ENCODE measurements at places on chromosomes 1 and 21.

- ATAC-seq, result no peak
Measured at GRCh38 chr1:102500758-102501157, 504.0 kb upstream of the OLFM3 start.

- no peak for ATAC-seq
Measured at GRCh38 chr21:34818662-34819158, 149.9 kb downstream of the CLIC6 start.

DNA sequence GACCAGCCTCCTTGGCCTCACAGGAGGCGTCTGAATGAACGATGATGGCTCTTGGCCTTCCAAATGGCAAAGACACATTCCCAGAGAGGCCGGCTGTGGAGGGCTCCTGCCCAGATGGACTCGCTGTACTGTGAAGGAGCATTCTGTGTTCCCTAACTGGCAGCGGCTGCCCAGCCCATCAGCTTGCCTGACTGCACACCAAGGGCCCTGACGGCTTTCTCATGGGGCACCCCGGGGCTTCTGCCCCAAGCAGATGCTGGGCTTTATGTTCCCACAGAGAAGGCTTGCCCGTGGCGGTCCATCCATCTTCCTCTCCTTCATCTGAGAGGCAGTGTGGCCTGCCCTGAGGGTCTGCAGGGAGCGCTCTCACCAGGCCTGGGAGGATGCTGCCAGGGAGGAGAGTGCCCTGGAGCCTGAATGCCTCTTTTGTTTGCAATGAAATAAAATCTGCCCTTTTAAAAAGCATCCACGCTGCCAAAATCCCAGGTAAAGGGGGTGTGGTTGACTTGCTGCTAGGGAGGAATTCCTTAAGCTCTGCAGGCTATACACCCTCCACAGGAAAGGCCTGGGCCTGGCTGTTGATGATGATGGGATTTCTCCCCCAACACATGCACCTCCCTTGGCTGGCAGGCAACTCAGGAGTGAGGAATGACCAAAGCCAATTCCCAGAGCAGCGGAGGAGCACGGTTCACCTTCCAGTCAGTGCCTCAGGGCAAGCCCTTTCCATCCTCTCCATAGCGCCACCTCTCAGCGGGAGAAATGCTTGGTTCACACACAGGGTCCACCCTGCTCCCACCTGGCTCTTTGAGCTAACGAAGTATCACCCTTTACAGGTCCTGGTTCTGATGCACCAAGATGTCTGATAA, 84.6 kb upstream of the SSX2IP start:
- ATAC-seq, result no peak

DNA sequence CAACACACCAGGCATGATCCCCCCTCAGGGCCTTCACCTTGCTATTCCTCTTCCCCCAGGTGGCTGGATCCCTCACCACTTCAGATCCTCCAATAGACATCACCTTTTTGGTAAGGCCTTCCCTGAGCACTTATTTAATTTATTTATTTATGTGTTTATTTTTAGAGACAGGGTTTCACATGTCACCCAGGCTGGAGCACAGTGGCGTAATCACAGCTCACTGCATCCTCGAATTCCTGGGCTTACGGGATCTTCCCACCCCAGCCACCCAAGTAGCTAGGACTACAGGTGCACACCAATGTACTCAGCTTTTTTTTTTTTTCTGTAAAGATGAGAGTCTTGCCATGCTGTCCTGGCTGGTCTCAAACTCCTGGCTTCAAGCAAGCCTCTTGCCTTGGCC, 17.2 kb downstream of the KCNN3 start:
- no peak for ATAC-seq

GRCh38 chr1:223271085-223271781, 92.7 kb downstream of the SUSD4 start:
- no peak for ATAC-seq

GRCh38 chr1:67646145-67647035, 38.6 kb upstream of the GADD45A start:
- peak; percentile 85 for ATAC-seq

- no peak for ATAC-seq
Measured at GRCh38 chr1:22805672-22806038, 95.0 kb downstream of the EPHB2 start.

GRCh38 chr1:39196244-39197215, 8.0 kb upstream of the MACF1 start:
- peak; percentile 45 for ATAC-seq

DNA sequence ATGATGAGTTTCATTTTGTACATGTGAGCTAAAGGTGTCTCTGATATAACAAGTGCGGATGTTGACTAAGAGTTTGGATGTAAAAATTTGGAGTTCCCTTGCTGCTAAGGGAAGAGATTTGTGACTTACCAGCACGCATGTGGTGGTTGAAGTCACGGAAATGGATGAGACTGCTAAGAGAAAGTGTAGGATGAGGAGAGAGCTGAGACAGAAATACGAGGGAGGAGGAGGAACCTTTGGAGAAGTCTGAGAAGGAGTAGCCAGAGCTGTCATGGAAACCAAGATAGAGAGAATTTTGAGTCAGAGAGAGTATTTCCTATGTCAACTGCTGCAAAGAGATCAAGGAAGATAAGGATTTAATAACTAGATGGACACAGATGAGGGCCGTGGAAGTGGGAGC, 106.5 kb upstream of the COL24A1 start:
- ATAC-seq, result no peak

DNA sequence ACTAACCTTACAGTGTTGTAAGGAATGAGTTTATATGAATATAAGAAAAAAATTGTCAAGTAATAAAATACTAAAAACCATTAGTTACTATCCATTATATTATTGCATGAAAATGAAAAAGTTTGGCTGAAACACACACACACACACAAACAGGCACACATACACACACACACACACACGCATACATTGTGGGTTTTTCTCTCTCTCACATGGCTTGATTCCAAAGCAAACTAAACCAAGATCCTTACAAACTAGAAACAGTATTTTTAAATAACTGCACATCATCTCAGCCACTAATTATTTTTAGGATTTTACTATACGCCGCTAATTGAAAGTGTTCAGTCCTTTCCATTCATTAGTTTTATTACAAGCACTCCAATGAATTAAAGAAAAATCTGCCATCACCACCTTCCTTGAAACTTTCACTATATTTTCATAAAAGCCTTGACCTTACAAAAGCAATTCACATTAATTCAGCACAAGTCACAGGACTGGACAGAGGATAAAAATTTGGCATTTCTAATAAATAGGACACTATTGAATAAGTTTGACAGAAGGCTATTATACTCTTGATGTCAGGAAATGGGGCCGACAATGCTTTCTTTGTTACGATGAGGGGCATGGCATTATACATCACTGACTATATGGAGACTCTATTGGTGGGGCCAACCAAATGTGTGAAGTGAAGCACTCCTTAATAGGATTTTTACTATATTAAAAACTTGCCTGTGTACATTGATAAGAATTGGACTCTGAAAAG, 187.0 kb upstream of the ESRRG start:
- no peak for ATAC-seq

- ATAC-seq, result no peak
Measured at GRCh38 chr1:238787471-238787870, 598.9 kb upstream of the CHRM3 start.

DNA sequence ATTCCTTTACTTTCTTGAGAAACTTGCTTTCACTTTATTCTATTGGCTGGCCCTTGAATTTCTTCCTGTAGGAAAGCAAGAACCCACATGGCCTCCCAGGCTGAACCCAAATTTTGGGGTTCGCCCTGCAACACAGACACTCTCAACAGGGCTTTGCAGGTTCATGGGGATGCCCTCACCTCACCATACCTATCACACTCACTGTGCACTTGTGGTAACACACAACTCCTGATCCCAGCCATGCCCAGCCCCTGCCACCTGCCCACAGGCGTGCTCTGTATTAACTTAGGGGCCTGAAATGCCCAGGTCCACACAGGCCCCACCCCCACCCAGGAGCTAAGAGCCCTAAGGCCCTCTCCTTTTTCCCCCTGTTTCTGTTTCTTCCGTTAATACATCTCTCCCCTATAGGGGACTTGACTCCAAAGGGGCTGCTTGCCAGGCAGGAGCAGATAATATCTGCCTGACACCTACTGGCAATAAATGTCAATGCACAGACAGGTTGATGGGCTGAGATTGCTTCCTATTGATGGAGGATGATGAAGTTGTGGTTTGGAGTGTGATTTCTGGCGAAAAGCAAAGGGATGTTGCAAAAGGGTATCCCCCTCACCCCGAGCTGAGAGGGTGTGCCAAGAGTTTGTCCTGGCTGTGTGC, 171.5 kb downstream of the AJAP1 start:
- ATAC-seq, result no peak

DNA sequence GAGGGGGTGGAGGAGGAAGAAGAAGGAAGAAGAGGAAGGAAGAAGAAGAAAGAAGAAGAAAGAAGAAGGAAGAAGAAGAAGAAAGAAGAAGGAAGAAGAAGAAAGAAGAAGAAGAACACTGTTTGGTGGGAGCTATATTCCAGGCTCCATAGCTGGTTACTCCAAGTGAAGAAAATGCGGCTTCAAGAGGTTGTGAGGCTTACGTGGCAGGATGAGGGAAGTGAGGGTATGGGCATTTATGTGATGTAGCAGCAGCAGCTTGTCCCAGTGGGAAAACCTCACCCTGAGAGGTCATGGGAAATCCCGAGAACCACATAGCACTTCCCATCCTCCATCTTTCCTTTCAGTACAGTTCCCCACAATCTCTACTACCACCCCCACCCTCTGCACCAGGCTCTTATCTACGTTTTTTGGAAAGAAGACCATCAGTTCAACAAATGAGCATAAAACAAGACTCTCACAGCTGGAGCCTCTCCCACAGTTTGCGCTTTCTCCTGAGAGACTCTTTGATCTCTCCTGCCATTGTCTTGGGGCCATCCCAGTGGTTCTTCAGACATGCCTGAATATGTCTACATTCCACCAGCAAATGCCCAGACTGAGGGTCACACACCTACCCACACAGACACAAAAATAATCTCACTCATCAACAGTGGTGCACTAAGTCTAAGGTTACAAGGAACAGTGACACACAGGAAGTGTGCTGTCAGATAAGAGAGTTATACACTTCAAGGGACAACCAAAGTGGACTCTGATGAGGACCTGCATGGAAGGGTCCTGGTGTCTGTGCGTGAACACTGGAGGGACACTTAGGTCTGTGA, 77.9 kb upstream of the KCNJ15 start:
- ATAC-seq, result no peak

GRCh38 chr1:25456502-25456901, 25.8 kb downstream of the MACO1 start:
- no peak for ATAC-seq

DNA sequence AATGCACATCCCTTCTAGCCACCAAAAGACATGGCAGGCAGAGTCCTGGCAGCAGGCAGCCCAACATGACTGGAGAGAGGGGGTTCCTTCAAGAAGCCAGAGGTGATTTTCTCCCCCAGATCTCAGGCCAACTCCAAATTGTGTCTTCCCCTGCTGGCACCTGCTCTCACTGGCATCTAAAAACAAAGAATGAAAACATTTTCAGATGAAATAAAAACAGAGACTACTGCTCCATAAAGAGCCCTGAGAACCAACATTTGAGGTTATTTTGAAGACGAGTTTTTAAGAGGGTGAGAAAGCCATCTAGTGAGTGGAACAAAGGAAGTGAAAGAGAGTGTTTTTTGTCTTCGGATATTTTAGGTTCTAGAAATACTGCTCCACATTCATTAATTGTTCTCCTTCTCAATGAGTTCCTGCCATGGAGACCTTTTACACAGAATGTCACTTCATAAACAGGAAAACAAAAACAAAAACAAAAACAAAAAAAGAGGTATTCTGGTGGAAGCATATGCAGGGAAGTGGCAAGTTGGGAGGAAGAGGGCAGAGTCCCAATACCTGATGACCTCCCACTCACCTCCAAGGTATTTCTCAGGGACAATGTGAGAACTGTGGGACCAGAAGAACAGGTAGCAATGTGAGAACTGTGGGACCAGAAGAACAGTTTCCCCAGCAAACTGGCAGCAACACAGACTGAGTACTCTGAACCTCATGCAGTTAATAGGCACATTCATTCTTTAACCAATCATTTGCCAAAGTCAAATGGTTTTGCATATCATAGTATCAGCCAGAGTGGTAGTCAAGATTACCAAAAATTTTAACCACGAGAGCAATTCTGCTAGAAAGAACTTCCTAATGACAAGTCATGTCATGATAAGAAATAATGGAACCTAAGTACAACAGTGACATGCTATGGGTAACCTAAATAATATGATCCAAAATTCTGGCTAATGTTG, 50.0 kb downstream of the KIAA0319L start:
- peak; percentile 10 for ATAC-seq

DNA sequence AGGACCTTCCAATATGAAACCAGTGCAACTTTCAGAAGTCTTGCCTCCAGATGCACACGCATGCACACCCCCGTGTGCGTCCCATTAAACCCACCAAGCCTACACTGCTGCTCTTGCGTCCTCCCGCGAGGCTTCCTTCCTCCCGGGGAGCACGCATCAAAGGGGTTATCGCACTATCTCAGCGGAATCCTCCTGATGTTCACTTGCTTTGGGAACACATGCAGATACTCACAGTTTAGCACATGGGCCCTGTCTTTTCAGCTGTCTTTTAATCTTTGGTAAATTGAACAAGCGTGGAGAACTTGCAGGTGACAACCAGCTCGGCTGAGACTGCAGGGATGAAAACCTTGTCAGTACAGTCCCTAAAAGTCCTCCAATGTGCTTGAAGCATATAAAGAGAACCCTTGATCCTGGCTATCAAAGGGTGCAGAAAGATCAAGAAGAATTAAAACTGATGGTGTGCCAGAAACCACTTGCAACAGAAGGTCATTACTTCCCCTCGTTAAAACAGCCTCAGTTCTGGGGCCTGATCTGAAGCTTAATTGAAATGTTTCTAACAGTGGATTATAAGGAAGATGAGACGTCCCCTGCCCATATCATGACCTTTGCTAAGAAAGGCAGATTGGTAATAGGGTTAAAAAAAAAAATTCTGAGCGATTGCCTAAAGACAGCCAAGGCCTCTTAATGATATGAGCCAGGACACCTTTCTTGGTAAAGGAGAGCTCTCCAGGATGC, 149.4 kb upstream of the LMO4 start:
- ATAC-seq, result no peak

GRCh38 chr1:240189386-240189989, 97.8 kb downstream of the FMN2 start:
- ATAC-seq, result no peak

DNA sequence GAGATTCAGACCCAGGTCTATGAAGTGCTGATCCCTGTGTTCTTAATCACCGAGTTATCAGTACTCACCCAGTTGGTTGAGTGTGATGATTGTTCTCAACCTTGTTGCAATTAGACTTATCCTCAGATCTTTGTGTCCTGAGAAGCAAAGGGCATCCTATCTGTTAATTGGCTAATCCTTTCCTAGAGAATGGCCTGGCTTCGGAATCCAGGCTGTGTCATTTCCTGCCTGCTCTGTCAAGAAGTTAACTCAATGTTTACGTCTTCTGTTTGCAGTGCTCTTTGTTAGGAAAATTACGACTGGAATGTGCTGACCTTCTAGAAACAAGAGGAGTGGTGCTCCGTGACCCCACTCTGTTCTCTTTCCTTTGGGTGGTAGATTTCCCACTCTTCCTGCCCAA, 14.7 kb downstream of the GAS5 start:
- no peak for ATAC-seq

- no peak for ATAC-seq
Measured at GRCh38 chr1:56435434-56436262, 143.7 kb downstream of the PLPP3 start.
